ENCODE measurements at places on chromosomes 7 and 10.

GRCh38 chr7:37550872-37551271, 102.2 kb upstream of the ELMO1 start:
- DNase-seq: no peak

DNA sequence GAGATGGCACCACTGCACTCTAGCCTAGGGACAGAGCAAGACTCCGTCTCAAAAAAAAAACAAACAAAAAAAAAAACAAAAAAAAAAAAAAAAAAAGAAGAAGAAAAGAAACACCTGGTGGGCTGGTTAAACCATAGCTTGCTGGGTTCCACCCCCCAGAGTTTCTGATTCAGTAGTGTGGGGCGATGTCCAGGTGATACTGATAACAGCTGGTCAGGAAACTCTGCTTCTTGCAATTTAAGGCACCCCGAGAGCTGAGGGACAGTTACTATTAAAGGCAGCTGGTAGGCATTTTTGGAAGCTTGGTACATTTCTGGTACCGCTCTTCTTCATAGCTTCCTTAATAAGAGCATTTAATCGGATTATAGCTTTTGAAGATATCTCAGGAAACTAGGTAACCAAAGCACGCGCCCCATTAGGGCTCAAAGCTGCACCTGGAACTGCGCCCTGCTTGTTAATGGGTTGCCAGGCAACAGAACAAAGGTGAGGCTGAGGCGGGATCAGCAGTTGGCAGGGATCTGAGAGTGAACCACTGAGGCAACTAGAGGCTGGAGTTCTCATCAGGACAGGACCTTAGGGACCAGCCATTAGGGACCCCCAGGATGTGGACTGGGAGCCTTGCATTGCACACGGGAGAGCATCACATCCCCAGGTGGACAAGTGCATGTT, 6.5 kb upstream of the SDK1 start:
- no peak for DNase-seq

- DNase-seq: no peak
These were observed 15.9 kb downstream of the YKT6 start for GRCh38 chr7:44216521-44217222.

DNA sequence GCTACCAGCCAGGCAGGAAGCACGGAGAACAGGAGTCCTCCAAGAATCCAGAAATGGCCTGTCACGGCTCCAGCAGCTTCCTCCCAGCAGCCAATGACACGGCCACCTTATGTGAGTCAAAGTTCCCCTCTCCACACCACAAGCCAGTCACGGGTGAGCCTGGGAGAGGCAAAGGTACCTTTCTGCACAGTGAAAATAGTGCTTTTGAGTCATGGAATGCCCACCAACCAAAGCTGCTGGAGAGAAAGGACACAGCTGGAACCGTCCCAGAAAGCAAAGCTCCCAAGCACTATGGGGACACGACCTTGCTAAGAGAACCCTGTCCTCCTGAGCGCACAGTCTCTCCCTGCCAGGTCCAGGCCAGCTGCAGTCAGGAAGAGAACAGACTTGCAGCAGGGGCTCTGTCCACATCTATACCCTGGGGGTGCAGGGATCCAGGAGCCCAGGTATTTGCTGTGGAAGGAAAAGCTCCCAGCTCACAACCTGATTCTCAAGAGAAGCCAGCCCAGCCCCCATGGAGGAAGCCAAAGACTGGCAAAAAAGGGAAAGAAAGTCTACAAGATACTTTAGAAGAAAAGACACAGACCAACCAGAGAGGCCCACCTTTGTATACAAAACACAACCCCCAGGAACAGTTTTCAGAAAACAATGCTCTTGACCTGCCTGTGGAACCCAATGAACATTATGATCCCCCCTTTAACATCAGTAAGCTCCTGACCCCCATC, 24.4 kb downstream of the C10orf71 start:
- no peak for DNase-seq

DNA sequence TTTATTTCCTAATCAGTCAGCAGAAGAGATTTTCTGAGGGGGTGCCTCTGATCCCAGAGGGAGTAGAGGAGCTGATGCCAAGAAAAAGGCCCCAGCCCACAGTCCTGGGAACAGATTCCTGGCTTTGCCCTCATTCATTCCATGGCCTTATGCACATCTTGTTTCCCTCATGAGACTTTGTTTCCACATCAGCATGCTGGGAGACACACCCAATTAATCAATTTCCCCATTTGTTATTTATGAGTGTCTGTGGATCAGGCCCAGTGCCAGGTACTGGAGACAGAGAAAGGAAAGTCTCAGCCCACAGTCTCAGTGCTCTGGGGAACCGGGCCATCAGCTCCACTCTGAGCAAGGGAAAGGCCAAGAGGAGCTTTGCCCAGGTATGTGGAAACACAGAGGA, 496.2 kb upstream of the ZMIZ1 start:
- no peak for DNase-seq

- no peak for DNase-seq
These were observed 25.3 kb upstream of the NUDCD3 start for GRCh38 chr7:44515590-44516268.

DNA sequence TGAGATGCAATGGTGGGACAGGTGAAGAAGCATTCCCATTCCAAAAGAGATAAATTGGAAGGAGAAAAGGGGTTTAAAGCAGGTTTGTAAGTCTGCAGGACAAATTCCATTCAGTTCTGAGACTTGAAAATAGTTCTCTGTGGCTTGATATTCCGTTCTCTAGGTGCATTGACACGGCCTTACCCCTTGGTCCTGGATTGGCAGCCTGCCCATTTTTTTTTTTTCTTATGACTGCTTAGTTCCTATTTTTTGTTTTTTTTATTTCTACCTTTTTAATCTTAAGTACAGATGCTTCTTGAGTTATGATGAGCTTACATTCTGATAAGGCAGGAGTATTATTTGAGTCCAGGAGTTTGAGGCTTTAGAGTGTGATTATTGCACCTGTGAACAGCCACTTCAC, 70.6 kb downstream of the MLLT10 start:
- no peak for DNase-seq

DNA sequence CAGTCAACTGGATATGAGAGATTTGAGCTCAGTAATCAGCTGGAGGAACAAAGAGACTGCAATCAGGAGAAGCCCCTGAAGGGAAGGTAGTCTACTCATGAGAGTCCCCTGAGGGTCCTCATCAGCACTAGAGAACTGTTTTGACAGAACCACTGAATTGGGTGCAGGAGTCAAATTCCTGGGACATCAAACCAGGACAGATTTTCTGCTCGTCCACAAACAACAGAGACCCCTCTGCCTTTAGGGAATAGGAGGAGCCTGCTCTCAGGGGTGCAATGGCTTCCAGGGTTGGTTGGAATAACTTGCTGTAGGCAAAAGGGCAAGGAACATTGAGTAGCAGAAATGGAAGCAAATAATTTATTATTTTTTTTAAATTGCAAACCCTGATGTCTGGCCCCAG, 21.9 kb upstream of the NEUROD6 start:
- no peak for DNase-seq

DNA sequence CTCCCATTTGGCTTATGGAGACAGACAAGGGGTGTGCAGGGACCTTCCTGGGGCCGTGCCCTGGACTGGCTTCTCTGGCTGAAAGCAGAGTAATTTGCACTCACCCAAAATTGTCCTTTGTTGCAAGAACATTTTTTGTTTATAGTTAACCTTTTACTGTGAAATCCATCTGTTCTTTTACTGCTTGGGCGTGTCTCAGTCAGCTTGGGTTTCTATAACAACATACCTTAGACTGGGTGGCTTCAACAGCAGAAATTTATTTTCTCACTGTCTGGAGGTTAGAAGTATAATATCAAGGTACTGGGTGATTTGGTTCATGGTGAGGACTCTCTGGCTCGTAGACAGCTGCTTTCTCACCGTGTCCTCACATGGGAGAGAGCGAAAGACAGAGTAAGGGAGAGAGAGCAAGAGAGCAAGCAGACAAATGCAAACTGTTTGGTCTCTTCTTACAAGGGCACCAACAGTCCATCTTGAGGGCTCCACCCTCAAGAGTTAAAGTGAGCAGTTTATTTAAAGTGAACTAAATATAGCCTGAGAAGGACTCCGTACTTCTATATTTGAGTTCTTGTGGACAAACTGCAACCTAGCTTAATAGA, 131.0 kb upstream of the NPY start:
- no peak for DNase-seq

GRCh38 chr7:111090846-111091245, at the start of gene LRRN3:
LRRN3 (plus strand) TSS chr7:111091127; CDS start chr7:111122773, 31,646 bp downstream.
- peak; percentile 61 for DNase-seq

DNA sequence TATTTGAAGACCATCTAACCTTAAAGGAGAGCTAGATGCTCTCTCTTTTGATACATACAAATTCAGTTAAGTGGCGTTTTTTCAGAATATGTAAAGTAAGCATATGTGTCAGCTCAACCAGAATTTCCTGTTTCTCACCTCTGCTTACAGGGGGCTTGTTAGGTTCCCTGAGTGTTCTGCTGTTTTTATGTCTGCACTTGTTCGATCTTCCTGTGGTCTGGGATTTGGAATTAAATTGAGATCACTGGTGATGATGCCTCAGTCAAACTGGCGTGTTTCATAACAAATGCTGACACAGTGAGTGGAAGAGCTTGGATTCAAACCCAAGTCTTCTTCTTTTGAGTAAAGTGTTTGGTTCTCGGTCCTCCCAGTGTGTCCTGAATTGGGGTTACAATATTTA, 348.3 kb upstream of the AKR1E2 start:
- DNase-seq: no peak

DNA sequence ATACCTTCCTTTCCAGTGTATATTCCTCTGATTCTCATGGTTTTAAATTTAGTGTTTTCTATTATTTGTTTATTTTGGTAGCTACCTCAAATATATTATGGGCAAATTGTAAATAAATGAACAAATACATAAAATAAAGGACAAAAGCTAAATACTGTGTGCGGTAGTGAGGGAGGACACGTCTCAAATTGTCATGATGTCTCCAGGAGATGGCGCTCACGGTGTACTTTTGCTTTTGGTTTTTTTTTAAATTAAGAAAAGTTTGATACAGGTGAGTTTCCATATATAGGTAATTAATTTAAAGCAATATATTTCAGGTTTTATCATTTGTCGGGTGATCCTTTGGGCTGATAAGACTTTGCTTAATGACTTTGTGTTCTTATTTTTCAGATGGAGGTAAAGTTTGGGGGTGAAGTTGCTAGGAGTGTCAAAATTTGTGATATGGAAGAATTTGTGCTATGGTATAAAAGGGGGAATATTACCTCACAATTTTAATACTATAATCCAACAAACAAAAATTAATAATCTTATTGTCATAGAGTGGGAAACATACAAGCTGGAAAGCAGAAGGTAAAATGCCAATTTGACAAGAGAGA, 68.4 kb upstream of the TMEM229A start:
- DNase-seq: peak; percentile 7

- no peak for DNase-seq
These were observed 57.0 kb upstream of the CDCA7L start for GRCh38 chr7:22002726-22003125.

- DNase-seq: no peak
These were observed 8.8 kb upstream of the PDCD4 start for GRCh38 chr10:110862961-110863360.

DNA sequence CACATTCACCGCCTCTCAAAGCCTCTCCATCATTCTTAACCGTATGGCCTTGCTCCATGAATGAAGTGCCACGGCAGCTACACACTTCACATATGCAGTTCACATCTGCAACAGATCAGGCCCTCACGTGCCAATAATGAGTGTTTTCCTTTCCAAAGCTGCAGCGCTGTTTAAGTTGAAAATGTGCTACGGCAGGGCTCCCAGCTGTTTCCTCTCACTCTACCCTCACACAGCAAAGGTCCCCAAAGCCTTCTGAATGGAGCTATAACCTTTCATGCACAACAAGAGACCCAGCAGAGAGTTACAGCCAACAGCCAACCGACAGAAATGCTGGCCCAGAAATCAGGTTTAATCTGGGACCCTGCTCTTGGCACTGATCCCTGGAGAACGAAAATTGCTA, 236.1 kb downstream of the ELMO1 start:
- no peak for DNase-seq

GRCh38 chr10:778626-779330, 89.3 kb upstream of the DIP2C start:
- no peak for DNase-seq

- DNase-seq: peak; percentile 15
These were observed 47.5 kb upstream of the DGKB start for GRCh38 chr7:14950013-14950412.

DNA sequence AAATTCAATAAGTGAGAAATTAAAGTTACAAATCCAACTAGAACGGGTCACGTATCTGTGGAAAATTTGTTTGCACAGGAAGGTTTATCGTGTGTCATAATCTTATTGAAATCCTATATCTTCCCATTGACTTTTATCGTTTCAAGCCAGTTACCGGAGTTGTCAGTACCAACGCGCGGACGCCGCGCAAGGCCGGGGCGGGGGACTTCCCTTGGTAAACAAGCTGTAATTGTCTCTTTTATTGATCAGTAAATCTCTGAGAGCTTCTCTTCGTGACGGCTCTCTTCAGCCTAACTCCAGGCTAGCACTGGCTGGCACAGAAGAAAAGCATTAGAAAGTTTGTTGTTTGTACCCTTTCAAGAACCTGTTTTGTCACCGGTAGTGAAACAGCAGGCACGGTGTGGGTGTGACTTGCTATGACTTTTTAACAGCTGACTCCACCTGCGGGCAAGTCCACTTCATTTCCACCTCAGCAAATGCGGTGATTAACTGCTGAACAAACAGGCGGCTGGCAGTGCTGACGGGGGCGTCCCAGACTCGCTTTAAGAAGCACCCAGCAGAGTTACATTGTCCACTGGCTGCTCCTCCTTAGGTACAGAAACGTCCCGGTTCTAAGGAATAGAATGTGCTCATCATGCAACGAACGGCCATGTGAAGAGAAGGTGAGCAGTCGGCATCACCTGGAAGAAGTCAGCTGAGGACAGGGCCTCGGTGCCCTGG, 215.8 kb downstream of the MAD1L1 start:
- DNase-seq: no peak

- no peak for DNase-seq
These were observed 233.7 kb upstream of the PTN start for GRCh38 chr7:137577184-137577583.

- DNase-seq: no peak
These were observed 107.5 kb downstream of the MKI67 start for GRCh38 chr10:128018691-128019090.

DNA sequence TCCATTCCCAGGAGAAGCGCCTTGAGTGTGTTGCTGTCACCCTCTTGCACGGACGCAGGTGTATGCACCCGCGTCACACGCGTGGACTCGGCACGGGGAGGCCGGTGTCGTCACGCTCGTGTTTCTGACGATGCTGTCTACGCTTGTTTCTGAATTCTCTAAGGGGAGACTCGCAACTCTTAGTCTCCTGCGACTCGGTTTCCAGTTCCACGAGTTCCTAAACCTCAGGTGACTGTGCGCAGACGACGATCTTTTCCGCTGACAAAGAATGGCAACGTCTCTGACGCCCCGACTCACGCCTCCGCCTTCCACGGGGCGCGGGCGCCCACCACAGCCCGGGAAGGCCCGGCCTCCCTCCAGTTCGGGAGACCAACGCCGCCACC, 579 bp downstream of the IDI1 start:
- no peak for DNase-seq

DNA sequence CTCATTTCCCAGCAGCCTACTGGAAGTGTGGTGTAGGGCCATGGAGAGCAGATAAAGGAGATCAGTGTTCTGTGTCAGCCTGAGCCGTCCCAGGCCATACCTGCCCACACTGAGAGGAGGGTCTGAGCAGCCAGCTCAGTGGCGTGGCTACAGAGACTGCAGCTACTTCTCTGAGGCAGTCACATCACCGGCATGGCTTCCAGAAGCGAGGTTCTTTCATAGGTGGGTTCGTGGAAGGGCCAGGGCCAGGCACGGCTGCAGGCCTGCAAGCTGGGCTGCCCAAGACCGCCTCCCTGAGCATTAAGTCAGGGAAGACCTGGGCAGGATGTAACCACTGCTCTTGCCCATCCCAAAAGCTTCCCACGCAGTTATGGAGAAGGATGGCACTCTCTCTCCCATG, 34.9 kb downstream of the LDB3 start:
- no peak for DNase-seq
